ENCODE measurements at places on chromosomes 5 and 9. TPM values are rescaled to one million over a fixed set of nuclear protein-coding genes. Genes with fewer than 3 reads are reported as not detected.

DNA sequence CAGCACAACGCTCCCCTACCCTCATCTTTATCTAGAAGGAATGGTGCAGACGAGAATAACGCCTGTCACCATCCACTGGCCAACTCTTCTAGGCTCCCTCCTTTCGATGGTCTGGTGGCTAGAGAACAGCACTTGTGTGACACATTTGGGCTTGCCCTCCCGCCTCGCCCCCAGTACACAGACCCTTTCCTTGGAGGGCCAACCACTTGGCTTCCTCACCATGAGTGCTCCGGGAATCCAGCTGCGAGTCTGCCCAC, 1.4 kb downstream of the GNAQ start:
- no peak for DNase-seq

Gene SHOC1
- not detected for total RNA-seq

DNA sequence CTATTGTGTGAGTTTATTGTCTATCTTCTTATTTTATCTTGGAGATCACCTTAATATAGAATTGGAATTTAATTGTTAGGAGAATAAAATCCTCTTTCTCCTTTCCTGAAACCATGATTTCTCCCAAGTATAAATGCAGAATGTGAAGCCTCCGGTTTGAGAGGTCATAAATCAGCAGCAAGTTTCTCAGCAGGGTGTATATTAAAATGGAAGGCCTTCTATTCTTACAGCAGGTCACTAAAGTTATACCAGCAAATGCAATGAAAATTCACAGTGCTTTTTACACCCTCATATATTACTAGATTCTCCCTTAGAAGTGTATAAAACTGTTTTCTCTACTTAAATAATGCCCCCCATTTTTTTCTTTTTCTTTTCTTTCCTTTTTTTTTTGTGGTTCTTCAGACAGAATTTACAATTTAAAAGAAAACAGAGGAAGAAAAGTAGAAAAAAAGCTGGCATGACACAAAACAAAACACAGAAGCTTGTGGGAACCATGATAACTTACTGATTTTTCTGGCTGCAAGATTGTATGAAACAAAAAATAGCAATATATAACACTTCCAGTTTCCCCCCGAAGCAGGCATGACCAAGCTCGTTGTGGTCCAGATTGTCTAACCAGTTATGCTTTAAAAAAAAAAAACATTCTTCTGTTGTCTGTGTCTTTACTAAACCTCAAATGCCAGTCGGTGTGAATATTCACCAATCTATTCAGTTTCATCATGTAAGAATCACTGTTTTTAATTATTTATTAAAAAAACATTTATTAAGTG, 211.2 kb downstream of the RAB3C start:
- no peak for DNase-seq

DNA sequence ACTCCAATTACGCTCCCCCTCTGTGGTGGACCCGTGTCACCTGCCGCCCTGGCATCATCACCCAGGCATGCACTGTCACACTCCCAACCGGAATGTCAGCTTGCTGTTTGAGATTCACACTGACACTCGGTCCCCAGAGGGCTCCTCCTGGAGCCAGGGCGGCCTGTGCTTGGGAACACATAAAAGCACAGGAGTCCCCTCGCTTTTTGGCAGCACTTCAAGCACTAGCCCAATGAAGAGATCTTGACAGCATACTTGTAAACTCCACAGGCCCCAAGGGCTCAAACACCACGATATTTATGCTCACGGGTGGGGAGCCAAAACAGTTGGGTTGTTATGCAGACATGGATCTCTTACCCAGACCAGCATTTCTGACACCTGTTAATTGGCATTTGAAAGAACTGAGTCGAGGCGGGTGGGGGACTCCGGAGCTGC, 90.8 kb upstream of the EGFLAM start:
- peak; percentile 56 for DNase-seq

Gene EPB41L4A
- total RNA-seq, result 31.1 TPM

- DNase-seq, result no peak
These were observed 102.9 kb upstream of the PHYKPL start for GRCh38 chr5:178335302-178336030.

Gene KIF4B
- 0.05 TPM for total RNA-seq

Gene CRAT
- 58.4 TPM for total RNA-seq

- no peak for DNase-seq
These were observed 274.1 kb downstream of the ARHGAP26 start for GRCh38 chr5:143044265-143044664.

DNA sequence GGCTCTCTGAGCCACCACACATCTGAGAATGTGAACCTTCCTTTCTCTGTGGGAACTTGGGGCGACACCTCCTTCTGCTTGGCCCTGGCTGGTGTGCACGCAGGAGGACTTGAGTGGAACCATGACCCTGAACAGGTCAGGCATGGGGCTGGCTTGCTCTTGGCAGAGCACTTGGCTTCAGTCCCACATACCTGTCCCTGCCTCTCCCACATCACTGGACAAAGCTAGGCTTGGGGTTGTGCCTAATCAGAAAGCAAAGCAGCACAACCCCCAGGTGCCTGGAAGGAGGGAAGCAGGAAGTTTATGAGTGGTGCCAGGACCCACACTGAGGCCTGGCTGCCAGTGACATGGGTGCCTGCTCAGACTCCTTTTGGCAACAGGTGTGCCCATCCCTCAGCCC, 13.2 kb downstream of the GADD45G start:
- DNase-seq, result no peak

GRCh38 chr9:32004431-32005076, 379.9 kb upstream of the ACO1 start:
- DNase-seq, result no peak

Gene ZNF169
- 3.1 TPM for total RNA-seq

- no peak for DNase-seq
These were observed 482.1 kb upstream of the ZNF608 start for GRCh38 chr5:125228363-125229070.

Data from left cardiac atrium (tissue), 4 donors.